ENCODE measurements at places on chromosomes 6 and 20.

- peak; percentile 69 for DNase-seq
Measured at GRCh38 chr6:3749067-3749841, 2.3 kb downstream of the PXDC1 start.

- DNase-seq = no peak
Measured at GRCh38 chr6:132910759-132911158, 96.4 kb downstream of the RPS12 start.

DNA sequence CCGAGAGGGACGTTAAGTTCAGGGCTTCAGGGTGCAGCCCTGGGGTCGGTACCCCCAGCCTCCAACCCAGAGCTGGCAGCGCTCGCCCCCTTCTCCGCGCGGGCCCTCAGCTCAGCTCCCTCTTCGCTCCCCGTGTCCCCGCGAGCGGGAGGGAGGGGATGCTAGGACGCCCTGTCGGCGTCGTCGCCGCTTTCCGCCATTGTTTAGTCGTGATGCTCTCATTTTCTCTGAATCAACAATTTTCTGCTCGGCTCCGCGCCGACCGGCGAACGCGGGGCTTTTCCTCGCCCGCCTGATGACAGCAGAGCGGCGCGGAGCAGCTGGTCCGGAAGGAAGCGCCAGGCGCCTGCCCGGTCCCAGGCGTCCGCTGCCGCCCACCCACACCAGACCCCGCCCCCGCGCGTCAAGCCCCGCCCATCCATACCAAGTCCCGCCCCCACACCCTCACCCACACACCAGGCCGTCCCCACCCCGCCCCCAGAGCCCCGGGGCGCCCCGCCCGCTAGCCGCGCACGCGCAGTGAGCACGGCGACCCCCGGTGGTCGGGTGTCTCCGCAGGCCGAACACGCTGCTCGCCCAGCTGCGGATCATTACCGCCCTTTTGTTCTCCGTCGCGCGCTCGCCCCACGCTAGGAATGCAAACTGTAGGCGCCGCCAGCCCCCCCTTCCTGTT lies 50.1 kb upstream of the SLC32A1 start:
- no peak for DNase-seq

DNA sequence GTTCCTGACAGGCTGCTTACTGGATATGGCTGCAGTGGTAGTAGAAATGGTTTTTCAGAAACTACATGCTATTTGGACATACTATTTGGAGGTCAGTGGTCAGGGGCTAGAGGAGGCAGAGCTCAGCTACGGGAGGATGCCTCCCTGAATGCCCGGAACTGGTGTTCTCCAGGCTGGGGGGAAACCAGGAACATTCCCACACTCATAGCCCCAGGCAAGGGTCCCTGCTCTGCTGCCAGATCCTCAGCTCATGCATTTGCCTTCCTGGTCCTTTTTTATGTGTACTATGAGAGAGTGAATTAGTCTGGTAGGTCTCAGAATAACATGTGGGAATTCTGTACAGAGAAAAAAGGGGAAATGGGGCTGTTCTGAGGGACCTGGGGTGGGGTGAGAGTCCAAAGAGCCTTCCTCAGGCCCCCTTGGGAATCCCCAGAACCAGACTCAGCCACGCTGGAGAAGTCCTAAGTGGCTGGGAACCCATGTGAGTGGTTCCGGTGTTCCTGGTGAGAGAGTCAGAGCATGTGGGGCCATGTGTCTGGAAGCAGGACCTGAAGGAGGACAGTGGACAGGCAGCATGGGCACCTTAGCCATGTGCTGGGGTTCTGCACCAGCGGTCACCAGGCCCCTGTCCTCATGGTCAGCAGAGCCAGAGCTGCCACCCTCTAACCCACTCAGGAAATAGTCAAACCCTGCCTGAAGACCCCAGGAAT lies 58.0 kb upstream of the MYL9 start:
- no peak for DNase-seq

- no peak for DNase-seq
Measured at GRCh38 chr6:159997498-159998101, 28.7 kb downstream of the IGF2R start.

DNA sequence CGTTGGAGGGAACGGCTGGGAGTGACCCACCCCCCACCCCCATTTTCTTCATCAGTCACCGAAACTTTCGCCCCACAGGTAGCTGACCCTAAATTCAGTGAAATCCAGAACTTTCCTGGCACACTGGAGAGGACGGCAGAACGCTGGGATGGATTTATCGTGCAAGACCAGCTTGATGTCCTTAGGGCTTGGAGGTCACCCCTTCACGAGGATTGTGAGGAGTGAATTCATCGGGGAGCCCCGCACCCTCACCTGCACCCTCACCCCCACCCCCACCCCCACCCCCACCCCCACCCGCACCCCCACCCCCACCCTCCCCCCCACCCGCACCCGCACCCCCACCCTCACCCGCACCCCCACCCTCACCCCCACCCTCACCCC lies 13.3 kb upstream of the TCFL5 start:
- DNase-seq = no peak

GRCh38 chr6:116106146-116106545 lies 5.5 kb downstream of the NT5DC1 start:
- DNase-seq = no peak

- no peak for DNase-seq
Measured at GRCh38 chr20:16664020-16664419, 65.8 kb upstream of the SNRPB2 start.

GRCh38 chr6:151052021-151052646 lies 186.6 kb downstream of the MTHFD1L start:
- no peak for DNase-seq

DNA sequence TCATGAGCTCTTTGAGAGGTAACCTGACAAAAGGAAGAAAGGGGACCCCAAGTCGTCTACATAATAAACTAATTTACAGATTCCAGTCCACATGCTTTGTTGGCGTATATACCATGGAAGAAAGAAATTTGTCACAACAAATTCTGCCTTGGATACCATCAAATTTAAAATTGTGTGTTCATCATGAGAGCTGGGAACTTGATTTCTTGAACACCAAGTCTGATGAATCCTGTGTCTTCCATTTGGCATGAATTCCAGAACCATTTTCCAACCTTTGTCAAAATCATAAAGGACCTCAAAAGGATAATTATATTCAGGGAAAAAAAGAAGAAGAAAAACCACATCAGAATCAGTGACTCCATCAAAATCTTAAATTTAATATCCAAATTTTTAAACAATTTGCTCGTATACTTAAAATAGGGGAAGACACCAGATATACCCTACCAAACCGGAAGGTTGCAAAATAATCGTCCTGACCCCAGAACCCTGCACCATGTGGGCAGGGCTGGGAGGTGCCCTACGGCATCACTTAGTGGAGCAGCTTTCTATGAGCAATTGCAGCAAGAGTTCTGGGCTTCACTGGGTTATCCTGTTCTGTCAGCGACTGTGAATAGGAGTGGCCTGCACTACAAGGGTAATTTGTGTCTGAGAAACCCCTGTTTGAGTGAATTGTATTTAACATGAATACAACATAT lies 74.1 kb upstream of the INSM1 start:
- DNase-seq = no peak

DNA sequence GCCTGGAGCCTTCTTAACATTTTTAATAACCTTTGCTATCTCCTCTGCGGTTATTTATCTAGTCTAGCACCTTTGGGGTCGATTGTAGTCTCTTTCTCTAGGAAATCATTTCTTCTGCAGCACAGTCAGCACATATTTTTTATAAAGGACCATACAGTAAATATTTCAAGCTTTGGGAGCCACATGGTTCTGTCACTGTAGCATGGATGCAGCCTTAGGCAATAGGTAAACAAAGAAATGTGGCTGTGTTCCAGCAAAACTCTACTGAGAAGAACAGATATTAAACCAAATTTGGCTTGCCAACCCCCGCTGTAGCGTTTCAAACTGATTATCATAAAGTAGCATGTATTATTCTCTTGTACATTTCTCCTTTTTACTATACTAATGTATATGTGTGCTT lies 95.7 kb downstream of the SLC23A2 start:
- DNase-seq = no peak

- no peak for DNase-seq
Measured at GRCh38 chr6:23027281-23027680, 457.9 kb downstream of the HDGFL1 start.

- peak; percentile 49 for DNase-seq
Measured at GRCh38 chr6:146981981-146982380, 222.2 kb upstream of the STXBP5 start.

GRCh38 chr20:62751551-62752150 lies 43.0 kb downstream of the NTSR1 start:
- DNase-seq = no peak

DNA sequence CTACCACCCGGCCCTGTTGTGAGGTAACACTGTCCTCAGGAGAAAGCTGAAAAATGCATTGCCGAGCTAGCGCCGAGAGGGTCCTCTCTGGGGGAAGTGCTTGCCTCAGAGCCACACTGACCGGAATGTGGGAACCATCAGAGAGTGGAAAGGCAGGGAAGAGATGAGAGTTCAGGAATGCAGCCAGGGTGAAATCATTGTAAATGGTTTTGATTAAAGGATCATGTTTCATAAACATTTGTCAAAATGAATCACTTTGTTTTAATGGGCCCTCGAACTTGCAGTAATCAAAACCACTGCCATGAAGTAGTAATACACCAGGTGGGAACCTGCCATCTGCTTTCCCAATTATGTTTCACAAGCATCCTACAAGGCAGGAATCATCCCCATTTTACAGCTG lies 16.9 kb upstream of the IL17F start:
- DNase-seq = no peak

- no peak for DNase-seq
Measured at GRCh38 chr20:45368221-45368980, 5.4 kb downstream of the SYS1 start.

GRCh38 chr6:107756660-107757355 lies 67.3 kb downstream of the SCML4 start:
- no peak for DNase-seq

DNA sequence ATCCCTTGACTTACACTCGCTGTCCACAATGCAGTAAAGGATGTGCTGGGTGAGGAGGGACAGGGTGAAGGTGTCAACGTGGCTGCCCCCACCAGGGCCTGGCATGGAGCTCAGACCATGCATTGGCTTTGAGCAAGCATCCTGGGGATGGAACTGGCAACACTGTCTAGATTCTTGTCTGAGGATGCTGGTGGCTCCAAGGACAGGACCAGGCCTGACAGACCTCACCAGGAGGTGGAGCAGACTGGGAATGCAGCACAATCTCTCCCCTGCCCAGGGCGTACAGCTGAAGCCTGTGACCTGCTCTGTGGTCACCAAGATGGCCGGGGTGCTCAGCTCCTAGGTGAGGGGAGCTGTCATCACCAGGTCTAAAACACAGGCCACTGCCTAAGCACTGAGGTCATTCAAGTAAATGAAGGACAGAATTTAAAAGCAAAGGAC lies 50.9 kb downstream of the MYH7B start:
- DNase-seq = peak; percentile 27

DNA sequence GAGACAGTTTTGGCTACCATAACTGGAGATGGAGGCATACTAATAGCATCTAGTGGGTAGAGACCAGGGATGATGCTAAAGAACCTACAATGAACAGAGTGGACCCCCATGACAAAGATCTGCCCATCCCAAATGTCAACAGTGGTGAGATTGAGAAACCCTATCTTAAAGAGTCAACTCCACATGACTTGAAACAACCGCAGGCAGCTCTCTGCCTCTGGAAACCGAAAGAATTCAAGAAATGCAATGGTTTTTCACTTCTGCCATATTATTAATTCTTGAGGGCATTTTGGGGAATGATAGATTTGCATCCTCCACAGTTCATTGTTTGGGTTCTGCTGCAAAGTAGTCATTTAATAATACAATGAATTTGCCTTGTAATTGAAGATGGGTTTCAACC lies 463.4 kb downstream of the MAFB start:
- DNase-seq = no peak
